ENCODE measurements at places on chromosomes 12 and 14. TPM values are rescaled to one million over a fixed set of nuclear protein-coding genes. Genes with fewer than 3 reads are reported as not detected.

KERA gene
- not detected for total RNA-seq

DNA sequence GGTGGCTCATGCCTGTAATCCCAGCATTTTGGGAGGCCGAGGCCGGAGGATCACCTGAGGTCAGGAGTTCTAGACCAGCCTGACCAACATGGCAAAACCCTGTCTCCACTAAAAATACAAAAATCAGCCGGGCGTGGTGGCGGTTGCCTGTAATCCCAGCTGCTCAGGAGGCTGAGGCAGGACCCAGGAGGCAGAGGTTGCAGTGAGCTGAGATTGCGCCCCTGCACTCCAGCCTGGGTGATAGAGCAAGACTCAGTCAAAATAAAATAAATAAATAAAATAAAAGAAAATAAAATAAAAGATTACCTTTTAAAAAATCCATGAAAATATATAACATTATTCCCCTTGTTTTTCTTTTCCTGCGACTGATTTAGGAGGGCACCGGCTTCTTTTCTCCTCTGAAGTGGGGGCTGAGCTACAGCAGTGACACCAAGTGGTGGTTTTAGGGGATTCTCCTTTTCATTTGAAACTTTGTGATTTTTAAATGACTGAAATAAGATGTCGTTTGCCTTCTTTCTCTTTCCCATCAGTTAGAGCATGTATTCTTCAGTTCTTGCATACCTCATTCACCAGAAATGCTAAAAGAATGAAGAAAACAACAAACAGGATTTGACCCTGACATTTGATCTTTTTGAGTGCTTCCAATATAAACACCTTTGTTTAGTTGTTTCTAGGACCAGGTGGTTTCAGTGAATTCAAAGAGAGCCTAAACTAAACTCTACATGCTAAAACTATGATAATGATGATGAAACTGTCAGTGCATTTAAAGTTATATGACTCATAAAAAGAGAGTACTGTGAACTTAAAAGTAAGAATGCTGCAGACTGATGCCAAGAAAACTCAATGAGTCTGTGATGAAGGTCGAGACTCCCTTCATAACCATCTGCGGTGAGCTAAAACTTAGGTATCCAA is 22.6 kb upstream of the PKP2 start:
- H3K27me3 ChIP-seq, result no peaks in the 10 kb centered on the region
- H3K36me3 ChIP-seq, result no peaks in the 10 kb centered on the region
- DNase-seq, result peak; percentile 6
- H3K4me3 ChIP-seq, result no peak overlapping the region
- H3K4me1 ChIP-seq, result no peaks in the 10 kb centered on the region

LRFN5 gene
- not detected for total RNA-seq

GRCh38 chr12:76041406-76041805 is 9.8 kb upstream of the PHLDA1 start:
- no peaks in the 10 kb centered on the region for H3K27me3 ChIP-seq
- no peak overlapping the region for H3K4me3 ChIP-seq
- H3K36me3 ChIP-seq, result peaks cover 6% of the 10 kb centered on the region
- peaks cover 7% of the 10 kb centered on the region for H3K4me1 ChIP-seq
- DNase-seq, result no peak
